Hematopoietic multipotent progenitor cell treated with erythropoietin and hydrocortisone succinate and interleukin-3 and kit ligand, for 15 days (in vitro differentiated cells): ENCODE measurements at places on chromosomes 7 and 10.
A peak's percentile ranks its signal among the peaks of the same experiment; 100 is the strongest.

DNA sequence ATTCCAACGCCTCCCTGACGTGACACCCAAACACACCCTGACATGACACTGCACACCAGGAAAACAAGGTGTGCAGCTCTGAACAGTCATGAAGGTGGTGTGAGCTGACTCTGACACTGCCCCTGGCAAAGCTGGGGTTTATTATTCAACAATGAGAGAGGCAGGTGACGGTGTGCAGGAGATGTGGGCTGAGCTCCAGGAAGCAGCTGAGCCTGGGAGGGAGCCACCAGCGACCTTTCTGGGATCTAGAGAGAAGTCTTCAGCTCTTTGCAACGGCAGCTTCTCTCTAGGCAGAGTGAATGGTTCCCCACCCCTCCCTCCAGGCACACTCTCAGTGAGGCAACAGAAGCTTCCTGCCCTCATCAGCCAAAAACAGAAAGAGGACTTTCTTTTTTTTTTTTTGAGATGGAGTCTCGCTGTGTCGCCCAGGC, 65.6 kb downstream of the SH3PXD2A start:
- DNase-seq = no peak

DNA sequence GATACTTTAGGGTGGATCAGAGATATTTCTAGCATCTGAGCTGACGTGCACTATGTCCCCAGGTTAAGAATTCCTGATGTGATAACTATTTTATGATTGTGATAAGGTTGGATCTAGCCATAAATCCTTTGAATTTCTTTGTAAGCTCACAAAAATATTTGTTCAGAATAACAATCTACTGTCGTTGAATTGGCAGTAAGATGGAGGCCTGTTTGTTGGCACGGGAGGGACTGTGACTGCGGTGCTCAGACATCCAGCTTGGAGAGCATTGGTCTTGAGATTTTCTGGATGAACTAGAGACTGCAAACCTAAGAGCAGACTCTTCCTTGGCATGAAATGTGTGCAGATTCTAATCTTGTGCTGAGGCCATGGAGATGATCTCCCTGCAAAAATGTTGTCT, 131.1 kb downstream of the LRRC4 start:
- DNase-seq = no peak

DNA sequence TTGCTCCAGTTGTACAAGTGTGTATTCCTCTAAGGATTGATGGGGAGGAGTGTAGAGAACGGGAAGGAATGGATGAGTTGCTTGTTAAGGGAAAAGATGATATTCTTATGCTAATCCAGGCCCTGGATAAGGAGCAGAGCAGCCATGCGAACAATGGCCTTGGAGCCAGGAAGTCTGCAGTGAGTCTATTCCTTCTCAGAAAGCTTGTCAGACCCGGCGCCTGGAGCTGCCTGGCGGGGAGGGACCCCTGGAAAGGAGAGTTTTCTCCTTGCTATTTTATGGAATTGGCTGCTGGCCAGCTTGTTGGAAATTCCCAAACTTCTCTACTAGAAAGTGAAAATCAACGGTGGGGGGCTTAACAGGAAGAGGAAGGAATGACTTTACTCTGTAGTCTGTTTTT, 89.1 kb downstream of the MMRN2 start:
- DNase-seq = no peak

DNA sequence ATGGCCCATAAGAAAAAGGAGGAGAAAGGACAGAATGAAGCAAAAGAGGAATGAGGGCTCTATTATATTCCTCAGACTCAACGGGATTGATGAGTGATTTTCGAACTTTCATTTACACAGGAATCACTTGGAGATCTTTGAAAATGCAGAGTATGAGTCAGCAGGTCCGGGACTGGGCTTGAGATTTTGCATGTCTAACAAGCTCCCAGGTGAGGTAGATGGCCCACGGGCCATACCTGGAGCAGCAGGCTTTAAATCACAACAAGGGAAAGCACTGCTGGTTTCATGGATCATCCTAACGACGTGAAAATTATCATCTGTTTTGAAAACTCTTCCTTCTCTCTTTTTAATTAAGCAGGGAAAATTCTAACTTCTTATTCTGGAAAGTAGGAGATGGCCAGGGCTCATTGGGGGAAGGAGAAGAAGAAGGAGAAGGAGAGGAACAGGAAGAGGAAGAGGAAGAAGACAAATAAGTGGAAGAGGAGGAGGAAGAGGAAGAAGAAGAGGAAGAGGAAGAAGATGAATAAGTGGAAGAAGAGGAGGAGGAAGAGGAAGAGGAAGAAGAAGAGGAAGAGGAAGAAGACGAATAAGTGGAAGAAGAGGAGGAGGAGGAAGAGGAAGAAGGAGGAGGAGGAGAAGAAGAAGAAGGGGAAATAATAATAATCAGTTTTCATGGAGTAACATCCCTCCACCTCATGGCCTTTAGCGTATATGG, 3.8 kb upstream of the SDK1 start:
- DNase-seq = no peak

GRCh38 chr7:68258609-68259008, 1262.0 kb downstream of the TYW1 start:
- no peak for DNase-seq

- DNase-seq = no peak
Measured at GRCh38 chr7:106392144-106392543, 107.4 kb upstream of the NAMPT start.

DNA sequence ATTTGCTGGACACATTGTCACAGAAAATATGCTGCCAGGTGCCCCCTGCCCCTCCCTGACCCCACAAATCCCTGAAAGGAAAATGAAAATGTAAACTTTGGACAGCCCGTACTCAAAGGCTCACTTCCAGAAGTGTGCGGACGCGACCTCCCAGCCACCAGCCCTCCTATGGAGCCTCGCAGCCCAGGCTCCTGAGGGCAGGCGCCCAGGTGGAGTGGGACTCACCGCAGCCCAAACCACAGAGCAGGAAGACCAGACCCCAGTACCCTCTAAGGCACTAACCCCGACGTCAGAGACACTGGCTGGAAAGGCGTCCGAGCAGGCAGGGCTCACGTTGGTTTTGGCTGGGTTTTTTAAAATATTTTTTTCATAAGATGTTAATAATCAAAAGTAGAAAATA, 57.3 kb downstream of the CSGALNACT2 start:
- DNase-seq = no peak

- no peak for DNase-seq
Measured at GRCh38 chr7:148905093-148905666, 21.1 kb upstream of the EZH2 start.

DNA sequence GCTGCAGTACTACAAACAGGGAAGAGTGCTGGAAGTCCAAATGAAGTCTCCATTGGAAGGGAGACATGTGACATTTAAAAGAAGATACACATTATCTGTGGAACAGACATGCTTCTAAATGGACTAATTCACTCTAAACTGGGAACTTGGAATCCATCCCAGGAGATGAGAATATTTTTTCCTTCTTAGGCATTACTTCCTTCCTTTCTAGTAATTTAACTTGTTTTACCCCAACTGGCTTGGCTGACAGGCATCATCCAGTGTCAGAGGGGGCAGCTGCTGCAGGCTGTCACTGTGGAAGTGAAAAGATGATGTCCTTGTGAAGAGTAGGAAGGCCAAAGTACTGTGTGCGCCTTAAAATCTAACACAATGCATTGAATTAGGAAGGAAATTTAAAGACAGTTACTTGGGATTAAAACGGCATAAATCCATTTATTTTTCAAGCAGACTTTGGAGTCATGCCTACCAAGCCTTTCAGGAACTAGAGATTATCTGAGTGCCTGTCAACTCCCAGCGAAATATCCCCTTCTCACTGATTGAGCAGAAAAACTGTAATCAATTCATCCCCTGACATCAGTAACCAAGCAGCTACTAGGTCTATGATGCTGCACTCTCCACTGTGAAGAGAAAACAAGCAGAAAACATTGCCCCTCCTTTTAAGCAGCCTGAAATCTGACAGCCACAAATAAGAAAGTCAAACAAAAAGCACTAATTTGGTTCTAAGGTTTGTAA, 161.2 kb downstream of the DGKI start:
- DNase-seq = no peak

DNA sequence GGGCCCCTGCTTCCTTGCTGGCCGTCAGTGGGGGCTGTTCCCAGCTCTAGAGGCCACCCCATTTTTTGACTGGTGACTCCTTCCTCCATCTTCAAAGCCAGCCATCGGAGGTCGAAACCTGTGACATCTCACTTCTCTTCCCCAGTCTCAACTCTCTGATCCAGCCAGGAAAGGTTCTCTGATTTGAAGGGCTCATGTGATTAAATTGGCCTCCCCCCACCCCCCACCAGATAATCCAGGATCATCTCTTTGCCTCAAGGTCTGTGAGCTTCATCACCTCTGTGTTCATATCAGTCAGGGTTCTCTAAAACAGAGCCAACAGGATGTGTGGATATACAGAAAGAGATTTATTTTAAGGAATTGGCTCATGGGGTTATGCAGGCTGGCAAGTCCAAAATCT, 5.6 kb upstream of the RAMP3 start:
- DNase-seq = no peak

- no peak for DNase-seq
Measured at GRCh38 chr10:71472912-71473311, 76.2 kb downstream of the CDH23 start.

DNA sequence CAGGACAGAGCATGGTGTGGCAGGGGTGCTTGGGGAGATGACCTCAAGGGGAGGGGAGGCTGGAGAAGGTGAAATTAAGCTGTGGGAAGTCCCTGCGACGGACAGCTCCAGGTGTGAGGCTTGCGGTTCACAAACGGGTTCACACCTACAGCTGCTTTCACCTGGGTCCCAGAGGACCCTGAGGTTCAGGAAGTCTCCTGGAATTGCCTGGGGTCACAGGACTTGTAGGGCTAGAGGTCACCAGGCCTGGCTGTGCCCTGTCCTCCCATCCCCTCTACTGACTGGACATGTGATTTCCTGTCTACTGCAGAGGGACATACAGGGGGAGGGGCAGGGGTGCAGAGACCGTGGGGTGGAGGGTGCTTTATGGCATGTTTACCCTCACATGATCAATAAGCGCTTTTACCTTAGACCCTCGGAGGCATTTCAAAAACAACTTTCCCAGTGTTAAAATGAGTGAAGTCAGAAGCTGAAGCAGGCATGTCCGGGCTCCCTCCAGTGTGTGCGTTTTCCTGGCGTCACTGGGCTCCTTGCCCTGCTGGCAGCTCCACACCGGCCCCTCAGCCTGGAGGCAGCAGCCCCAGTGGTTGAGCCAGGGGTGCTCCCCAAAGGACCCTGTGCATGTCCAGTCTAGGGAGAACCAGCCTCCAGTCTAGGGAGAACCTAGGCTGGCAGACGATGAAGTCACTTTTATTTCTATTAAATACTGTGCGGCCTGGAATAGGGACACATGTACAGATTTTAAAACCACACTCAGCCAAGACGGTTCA, 66.6 kb upstream of the IGFBP3 start:
- no peak for DNase-seq

- DNase-seq = no peak
Measured at GRCh38 chr10:44982114-44982460, 3.5 kb upstream of the DEPP1 start.

DNA sequence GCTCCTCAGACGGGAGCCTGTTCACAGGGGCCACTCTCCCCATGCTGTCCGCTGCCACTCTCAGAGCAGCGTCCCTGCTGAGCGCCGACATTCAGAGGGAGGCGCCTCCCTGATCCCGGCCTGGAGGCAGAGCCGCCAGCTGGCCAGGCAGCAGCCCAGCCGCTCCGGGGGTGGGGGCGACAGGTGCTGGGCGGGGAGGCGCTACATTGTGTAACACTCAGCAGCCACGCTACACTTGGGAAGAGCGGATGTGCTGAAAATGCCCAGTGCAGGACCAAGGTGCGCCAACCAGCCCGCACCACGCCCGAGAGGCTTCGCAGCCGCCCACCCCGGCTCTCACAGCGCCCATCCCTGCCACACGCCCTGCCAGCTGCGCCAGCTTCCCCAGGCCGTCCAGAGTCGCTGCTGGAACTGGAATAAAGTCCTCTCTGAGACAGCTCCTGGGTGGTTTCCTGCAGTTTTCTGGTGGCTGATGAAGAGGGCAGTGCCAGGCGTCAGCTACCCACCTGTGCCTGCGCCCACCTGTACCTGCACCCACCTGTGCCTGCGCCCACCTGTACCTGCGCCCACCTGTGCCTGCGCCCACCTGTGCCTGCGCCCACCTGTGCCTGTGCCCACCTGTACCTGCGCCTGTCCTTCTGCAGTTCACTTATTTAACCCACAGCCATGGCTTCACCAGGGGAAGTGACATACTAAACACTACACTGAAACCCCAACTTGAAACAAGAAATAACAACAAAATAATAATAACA, 25.7 kb downstream of the STK32C start:
- DNase-seq = no peak

- DNase-seq = no peak
Measured at GRCh38 chr7:132782777-132783640, 206.7 kb upstream of the PLXNA4 start.

DNA sequence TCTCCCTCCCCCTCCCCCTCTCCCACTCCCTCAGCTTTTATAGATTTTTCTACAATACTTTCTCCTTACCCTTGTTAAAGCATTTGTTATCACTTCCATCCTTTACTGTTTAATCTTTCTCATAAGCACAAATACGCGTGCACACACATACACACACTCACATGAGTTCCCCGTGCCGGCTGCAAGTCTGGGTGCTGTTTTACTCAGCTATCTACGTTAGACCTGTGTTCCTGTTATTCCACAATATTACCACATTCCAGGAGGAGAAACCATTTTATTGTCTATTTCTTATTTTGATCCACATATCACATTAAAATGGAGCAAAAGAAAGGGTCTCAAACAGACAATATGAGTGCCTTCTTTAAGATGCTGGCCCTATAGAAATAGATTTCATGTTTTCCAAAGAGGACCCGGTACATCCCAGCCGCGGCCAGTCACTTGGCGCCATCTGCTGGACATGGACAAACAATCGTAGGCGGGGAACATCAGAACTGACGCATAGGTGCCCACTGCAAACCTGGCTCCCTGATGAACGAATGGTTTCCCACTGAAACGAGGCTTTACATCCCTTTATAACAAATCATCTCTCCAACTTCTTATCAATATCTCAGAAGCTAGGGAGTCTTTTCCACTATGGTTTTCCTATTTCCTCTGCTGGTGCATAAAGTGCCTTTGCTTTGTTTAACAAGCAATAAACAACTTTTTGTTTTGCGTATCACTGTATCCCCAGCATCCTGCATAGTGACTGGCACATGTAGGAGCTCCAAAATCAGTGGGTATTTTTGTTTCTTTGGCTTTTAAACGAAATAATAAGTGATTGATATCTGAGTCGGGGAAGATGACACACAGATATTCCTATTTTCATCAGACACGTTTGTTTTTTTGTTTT, 25.2 kb upstream of the OPTN start:
- peak; percentile 63 for DNase-seq

DNA sequence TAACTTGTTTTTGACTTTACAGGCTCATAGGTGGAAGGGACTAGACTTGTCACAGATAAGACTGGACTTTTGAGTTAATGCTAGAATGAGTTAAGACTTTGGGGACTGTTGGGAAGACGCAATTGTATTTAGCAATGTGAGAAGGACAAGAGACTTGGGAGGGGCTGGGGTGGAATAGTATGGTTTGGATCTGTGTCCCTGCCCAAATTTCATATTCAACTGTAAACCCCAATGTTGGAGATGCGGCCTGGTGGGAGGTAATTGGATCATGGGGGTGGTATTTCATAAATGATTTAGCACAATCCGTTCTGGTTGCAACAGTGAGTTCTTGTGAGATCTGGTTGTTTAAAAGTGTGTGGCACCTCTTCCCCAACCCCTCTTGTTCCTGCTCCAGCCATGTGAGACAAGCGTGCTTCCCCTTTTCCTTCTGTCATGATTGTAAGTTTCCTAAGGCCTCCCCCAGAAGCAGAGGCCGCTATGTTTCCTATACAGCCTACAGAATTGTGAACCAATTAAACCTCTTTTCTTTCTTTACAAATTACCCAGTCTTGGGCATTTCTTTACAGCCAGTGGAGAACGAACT, 22.6 kb downstream of the RNF216 start:
- no peak for DNase-seq
